ENCODE measurements at places on chromosomes 4 and X.

DNA sequence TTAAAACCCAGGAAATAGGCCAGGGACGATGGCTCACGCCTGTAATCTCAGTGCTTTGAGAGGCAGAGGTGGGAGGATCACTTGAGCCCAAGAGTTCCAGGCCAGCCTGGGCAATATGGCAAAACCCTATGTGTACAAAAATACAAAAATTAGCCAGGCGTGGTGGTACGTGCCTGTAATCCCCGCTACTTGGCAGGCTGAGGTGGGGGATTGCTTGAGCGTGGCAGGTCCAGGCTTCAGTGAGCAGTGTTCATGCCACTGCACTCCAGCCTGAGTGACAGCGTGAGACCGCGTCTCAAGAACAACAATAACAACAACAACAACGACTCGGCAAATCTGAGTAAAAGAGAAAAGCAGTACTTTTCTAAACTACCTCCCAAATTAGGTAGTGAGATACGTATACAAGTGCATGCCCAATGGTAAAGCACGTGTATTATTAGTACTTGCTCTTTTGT lies 13.0 kb upstream of the NDUFC1 start:
- no peak for DNase-seq

DNA sequence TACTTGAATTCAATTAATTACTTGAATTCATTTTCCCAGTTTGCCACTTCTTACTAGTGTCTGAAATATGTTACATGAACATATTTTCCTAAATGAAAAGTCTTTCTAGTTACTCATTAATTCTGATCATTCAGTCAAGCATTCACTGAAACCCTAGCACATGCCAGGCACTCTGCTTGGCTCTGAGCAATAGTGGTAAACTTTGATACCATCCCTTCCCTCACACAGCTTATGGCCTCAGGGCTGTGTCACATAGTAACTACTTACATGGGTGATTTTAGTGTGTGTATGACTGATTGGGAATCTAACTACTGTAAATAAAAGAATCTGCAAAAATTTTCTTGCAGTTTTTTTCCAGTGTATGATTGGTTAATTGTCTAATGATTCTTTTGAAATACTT lies 32.7 kb downstream of the METAP1 start:
- no peak for DNase-seq

GRCh38 chr4:6988016-6988715 lies 55.0 kb upstream of the TADA2B start:
- DNase-seq, result no peak

DNA sequence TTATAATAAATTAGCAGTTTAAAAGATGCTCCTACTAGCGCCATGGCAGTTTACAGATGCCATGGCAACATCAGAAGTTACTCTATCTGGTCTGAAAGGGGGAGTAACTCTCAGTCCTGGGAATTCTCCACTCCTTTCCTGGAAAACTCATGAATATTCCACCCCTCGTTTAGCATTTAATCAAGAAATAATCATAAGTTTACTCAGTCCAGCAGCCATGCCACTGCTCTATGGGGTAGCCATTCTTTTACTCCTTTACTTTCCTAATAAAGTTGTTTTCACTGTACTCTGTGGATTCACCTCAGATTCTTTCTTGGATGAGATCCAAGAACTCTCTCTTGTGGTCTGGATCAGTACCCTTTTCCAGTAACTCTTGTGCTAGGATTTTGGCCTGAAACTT lies 52.3 kb downstream of the GUCY1B1 start:
- no peak for DNase-seq

DNA sequence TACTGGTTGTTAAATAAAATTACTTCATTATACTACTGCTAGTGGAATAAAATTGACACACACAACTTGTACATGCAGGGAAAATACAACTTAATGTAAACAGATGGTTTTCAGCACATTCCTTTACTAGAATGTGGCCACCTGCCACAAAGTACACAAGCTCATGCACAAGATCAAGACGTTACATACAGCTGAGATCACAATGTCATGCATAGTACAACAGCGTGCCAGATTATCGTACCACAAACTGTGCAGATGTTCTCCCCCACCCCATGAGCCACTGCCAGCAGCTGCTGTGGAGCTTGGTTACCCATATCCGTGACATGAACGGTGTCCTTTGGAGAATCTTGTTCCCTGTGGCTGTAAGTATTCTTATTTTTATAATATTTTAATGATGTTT lies 27.7 kb downstream of the FBXO8 start:
- no peak for DNase-seq

- no peak for DNase-seq
Observed at GRCh38 chr4:38328989-38329729, 334.8 kb upstream of the KLF3 start.
